ENCODE measurements at places on chromosomes 11 and 22. TPM values are rescaled to one million over a fixed set of nuclear protein-coding genes. Genes with fewer than 3 reads are reported as not detected.

The YIF1A gene
- 36.8 TPM for total RNA-seq

The CERK gene
- total RNA-seq = 185 TPM

The A4GALT gene
- not detected for total RNA-seq

The PTPRCAP gene
- total RNA-seq = 212 TPM
